T-helper 1 cell (primary cell): ENCODE measurements at places on chromosomes 5 and 9.

DNA sequence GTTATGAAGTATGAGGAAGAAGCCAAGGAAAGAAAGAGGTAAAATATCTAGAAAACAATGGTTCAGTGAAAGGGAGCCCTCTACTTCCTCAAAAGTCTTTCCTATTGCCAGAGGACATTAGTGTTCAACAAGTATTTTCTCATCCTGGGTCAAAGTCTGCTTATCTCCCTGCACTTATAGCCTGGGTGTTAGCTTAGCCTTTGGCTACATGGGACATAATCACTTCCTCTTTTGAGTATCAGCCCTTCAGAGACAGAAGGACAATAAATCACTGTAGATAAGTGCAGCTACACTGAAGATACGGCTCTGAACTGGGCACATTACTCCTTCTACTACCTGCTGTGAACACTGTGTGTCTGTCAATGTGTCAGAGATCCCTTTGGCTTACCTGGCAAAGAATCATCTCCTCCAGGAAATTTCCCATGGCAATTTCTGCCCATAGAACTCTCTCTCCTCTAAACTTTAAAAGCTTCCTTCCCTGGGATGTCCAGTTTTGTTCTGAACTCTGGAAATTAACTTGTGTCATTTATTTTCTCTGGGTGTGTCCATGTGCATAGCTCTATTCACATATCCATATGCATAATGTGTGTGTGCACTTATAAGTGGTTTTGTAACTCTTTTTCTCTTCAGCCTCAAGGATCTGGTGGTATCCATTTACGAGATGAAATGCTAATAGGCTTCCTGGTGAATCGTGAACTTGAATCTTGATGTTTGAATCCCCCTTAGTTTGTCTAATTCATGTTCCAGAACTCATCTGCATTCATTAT lies 30.0 kb upstream of the RECK start:
- DNase-seq, result no peak

GRCh38 chr5:65506961-65507360 lies 25.2 kb upstream of the ADAMTS6 start:
- DNase-seq, result no peak

DNA sequence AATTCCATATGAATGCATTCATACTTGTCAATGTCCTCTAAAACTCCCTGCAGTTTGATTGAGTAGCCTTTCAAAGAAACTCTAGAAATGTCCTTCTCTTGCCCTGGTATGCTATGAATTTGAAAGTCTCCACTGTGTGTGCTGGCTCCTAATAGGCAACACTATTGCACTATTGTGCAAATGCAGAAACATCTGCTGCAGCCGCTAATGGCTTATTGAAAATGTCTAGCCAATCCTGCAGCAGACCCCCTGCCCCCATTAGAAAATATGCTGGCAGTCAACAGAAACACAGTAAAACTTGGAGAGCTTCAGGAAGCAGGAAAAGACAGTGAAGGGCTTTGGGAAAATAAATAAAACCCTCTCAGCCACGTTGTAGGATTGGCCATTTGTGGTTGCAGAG lies 87.3 kb upstream of the GRAMD2B start:
- no peak for DNase-seq

- DNase-seq, result no peak
Observed at GRCh38 chr5:161676103-161676502, 9.4 kb upstream of the GABRA6 start.

DNA sequence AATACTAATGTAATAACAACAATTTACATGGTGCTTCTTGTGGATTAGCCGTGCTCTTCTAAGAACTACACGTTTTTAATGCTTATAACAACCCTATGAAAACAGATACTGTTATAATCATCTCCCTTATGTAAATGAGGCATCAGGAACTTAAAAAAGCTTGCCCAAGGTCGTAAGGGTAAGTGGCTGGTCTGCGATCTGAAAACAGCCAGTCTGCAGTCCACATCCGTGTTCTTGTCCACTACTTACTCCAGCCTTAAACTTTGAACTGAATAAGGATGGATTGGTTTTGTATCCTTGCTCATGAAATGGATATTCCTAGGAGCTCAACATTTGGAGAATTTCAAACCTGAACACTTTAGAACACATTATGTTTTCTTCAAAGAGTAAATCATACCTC lies 26.7 kb downstream of the PAM start:
- no peak for DNase-seq

GRCh38 chr9:134892820-134893420 lies 12.3 kb downstream of the FCN2 start:
- DNase-seq, result no peak

GRCh38 chr9:83511051-83511450 lies 27.1 kb downstream of the FRMD3 start:
- no peak for DNase-seq

- DNase-seq, result no peak
Observed at GRCh38 chr5:145976431-145977155, 40.2 kb downstream of the SH3RF2 start.

DNA sequence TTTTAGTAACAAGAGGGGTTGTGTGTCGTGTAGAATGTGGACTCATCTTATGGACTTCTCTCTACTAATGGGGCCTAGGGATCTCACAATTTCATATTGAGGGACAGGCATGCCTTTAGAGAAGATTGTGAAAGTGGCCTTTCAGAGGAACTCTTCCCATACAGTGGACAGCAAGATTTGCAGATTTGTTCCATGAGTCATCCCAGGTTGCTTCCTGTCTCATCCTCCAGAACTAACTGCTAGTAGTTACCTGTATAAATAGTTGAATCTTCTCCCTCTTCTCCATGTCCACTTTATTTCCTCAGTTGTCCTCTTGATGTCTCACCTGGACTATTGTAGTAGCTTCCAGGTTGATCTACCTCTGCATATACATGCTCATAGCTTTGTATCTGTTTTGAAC lies 997.5 kb upstream of the CTNND2 start:
- no peak for DNase-seq

GRCh38 chr5:114477816-114478334 lies 116.0 kb downstream of the KCNN2 start:
- DNase-seq, result no peak

GRCh38 chr9:124062172-124062571 lies 50.6 kb downstream of the LHX2 start:
- no peak for DNase-seq

DNA sequence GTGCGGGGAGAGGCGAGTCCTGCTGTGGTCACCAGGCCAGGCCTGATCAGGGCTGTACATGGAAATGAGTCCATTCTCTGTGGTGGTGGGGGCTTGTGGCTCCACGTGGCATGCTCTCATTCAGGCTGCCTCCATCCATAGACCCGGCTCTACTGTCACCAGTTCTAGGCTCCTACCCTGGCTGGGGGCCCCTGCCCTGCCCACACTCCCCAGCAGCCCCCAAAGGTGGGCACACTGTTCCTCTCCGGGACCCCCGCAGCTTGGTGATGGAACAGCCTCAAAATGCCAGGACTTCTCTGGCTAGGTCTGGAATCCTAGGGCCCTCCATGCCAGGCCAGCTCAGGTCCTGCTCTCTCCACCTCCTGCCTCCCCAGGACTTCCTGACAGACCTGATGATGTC lies 111.7 kb downstream of the DAB2IP start:
- DNase-seq, result no peak

GRCh38 chr5:14587150-14587549 lies 5.6 kb downstream of the OTULINL start:
- DNase-seq, result no peak

GRCh38 chr5:125411744-125412560 lies 665.5 kb upstream of the ZNF608 start:
- no peak for DNase-seq

DNA sequence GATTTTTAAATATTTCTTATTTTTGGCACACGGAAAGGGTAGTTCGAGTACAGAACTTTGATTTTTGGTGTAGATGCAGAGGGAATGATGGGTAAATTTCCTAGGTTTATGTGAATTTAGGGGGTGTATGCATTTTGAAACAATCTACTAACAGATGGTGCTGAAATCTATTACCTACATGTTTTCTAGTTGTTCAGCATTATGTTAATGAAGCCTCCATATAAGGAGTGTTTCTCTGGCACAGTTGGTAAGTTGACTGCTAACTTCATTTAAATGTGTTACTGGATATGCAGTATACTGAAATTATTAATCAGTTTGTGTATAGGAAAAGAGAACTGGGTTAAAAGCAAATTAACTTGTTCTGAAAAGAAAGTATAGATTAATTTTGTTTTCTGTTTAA lies 17.5 kb downstream of the SUB1 start:
- no peak for DNase-seq

DNA sequence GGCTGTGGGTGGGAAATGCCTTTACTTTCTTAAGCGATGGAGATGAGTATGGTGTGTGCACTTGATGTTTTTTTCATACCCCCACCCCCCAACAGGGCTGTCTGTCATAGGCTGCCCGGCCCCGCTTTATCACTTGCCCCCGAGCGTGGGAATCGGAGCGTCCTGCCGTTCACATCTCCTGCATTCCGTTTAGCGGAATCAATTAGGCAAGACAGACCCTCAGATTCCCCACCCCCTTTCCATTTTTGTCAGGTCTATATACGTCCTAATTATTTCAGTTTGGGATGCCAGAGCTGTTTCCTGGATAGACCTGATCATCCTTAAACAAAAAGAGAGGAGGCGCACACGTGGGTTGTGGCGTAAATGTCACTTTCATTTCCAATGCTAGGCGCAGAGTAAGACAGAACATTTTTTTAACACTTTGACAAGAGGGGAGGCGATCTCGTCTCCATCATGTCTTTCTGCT lies 217.2 kb downstream of the MEF2C start:
- DNase-seq, result no peak

DNA sequence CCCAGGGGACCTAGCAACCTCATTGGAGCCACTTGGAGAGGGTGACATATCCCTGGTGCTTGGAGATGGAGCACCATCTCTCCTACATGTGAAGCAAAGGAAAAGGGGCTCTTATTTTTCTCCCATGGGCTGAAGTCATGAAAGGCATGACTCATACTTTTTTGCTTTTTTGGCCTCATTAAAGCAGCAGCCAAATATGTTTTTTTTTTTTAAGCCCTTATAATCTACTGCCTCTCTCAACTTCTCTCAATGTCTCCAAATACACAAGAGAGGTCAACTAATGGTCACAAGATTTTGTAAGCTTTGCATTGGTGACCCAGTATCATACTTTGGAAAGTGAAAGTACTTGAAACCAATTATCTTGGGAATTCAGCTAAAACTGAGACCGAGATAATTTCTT lies 1.6 kb upstream of the CFAP90 start:
- DNase-seq, result no peak

- no peak for DNase-seq
Observed at GRCh38 chr5:9037048-9037447, 508.8 kb downstream of the SEMA5A start.

- no peak for DNase-seq
Observed at GRCh38 chr5:38807570-38808483, 38.0 kb upstream of the OSMR start.

DNA sequence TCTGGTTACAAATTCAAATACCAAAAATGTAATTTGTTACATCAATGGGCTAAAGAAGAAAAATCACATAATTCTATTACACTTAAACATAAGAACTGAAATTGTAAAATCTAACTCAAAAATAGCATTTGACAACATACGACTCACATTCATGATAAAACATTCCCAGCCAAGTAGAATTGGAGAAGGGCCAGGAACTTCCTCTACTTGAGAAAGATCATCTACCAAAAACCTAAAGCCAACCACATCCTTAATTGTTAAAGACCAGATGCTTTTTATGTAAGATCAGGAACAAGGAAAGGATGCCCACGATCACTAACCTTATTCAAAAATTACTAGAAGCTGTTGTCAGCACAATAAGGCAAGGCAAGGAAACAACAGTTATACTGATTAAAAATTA lies 1819.8 kb upstream of the C9orf72 start:
- no peak for DNase-seq

DNA sequence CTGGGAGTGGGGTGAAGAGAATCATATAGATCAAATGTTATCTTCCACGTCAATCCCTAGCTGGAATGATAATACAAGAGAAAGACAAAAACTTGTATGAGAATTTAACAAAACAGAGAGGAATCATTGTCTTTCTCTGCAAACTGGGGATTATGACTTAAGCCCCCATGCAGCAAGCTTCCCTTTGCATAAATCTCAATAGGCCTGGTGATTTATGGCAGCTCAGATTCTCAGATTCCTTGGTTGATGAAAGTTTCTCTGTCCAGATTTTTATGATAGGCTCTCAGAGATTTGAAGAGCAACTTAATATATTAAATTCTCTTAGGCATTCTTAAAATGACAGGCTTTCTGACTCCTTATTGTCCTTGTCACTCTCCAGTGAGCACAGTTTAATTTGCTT lies 56.0 kb downstream of the RASGRF2 start:
- no peak for DNase-seq

DNA sequence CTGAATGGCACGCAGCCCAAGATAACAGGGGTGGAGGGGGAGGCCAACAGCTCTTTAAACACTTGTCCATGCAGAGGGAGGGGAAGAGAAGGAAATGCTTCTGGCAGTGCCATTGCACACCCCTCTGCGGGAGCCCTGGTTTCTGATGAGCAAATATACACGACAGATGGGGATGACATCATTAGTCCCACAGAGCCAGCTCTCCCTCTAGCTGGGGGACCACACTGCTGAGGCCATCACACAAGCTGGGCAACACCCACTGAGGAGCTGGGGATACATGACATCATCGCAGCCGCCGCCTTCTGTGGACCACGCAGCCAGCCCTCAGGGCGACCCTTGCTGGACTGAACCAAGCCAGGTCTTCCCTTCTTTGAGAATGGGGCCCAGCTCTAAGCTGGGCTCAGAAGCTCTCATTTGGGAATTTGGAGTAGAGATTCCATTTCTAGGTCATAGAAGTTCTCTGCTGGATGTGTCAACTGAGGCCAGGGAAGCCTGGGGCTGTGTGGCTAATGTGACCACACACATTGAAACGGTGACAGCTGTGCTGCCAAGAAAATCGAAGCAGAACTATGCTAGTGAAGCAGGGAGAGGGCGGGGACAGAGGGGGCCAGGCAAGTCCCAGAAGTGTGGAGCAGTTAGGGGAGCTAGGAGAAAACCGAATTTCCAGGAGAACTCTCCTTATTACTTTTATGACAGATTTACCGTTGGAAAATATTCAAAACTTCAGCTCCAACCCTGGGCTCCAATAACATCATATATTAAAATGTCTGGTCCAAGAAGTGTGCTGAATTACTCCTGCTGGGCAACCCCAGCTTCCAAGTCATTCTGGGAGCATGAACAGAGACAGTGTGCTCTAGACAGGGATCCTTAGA lies 79.5 kb downstream of the PRRT1B start:
- no peak for DNase-seq

- no peak for DNase-seq
Observed at GRCh38 chr9:70285246-70285645, 26.5 kb downstream of the SMC5 start.

DNA sequence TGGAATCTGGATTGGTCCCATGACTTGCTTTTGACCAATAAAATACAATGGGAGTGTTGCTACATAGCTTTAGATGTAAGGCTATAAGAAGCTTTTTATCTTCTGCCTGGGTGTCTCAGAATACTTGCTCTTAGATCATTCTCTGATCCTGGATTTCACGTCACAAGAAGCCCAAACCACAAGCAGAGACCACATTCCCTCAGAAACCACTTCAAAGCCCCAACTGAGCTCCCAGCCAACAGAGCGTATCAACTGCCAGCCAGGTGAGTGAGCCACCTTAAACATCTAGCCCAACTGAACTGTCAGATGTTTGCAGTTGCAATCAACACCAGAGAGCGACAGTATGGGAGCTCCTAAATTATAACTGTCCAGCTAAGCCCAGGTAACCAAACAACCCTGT lies 687.1 kb downstream of the TLE1 start:
- DNase-seq, result no peak
